CD4-positive, alpha-beta T cell treated with Interleukin-4 for 4 hours (primary cell): ENCODE measurements at places on chromosomes 2 and 18.
A peak's percentile ranks its signal among the peaks of the same experiment; 100 is the strongest.

DNA sequence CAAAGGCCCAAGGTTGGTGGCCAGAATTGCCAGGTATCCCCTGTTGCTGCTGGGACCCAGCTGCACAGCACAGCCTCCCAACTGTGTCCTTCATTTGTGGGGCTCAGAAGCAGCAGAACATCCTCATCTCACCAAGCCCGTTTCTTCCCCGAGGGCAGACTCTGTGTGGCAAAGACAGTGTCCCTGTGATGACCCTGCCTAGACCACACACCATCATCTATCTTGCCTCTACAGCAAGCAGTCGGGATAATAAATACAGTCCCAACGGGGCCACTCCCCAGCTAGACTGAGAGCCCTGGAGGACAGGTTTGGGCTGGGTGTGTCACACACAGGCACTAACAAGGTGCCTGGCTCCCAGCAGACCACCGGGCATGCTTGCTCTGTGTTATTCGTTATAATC lies 93.4 kb downstream of the PTGR3 start:
- DNase-seq = no peak

- DNase-seq = no peak
Measured at GRCh38 chr2:30511122-30512083, 64.4 kb downstream of the LCLAT1 start.

GRCh38 chr2:60853531-60853930 lies 27.8 kb upstream of the REL start:
- DNase-seq = no peak

- DNase-seq = peak; percentile 62
Measured at GRCh38 chr2:229835596-229836283, 86.1 kb downstream of the TRIP12 start.

DNA sequence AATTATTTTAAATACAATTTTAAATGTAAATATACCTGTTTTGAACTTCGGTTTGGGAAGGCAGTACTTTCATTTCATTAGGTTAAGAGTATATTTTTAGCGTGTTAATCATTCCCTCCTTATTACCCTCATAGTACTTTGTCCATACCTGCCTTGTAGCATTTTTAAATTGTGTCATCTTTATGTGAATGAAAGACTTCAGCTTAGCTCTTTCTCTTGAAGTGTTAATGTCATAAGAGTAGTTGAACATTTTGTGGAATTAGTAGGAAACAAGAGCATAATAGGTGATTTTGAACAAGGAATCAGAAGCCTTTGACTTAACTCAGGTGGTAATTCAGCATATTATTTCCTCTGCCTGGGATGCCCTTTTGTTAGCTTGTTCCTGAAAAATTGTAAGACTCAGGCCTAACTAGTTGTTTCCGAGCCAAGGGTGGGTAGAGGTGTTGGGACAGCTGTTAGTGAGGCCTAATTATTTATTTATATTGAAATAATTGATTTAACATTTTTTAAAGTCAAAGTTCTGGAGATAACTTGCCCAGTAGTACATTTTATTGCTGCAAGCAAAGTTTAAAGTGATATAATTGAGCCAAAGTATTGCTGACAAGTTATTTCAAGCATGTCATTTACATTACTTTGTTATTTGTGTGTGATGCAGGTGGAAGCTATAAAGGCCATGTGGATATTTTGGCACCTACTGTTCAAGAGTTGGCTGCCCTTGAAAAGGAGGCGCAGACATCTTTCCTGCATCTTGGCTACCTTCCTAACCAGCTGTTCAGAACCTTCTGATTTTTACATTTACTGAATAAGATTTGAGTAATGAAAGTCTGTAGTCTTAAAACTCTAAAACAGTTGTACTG lies 38.7 kb downstream of the DDX1 start:
- DNase-seq = no peak

DNA sequence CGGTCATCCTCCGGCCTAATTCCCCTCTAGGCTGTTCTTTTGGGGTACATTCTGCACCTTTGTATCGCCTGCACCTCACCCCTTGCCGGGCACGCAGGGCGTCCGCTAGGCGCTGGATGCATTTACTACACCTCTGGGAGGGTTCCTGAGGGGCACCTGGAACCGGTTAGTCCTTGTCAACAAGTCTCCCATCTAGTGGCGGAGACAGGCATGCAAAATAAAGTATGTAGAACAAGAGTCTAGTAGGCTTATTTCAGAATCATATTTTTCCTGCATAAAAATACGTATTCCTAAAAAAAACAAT lies 705 bp upstream of the TEX261 start:
- peak; percentile 68 for DNase-seq

- DNase-seq = peak; percentile 77
Measured at GRCh38 chr18:23994361-23994902, 20.1 kb upstream of the TTC39C start.

DNA sequence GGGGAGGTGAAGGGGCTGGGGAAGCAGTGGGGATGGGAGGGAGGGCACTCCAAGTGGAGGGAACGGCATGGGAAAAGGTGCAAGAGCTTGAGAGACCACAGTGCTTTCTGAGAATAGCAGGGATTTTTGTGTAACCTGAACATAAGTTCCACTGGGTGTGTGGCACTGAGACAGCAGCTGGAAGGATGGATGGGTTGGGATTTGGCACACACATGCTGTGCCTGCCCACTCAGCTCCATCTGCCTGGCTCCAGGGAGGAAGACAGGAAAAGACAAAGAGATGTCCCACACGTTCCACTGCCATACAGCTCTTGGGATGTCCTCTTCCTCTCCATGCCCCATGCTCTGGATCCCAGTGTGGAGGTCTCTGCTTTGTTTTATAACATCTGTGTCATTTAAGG lies 114.1 kb upstream of the TEX51 start:
- no peak for DNase-seq

DNA sequence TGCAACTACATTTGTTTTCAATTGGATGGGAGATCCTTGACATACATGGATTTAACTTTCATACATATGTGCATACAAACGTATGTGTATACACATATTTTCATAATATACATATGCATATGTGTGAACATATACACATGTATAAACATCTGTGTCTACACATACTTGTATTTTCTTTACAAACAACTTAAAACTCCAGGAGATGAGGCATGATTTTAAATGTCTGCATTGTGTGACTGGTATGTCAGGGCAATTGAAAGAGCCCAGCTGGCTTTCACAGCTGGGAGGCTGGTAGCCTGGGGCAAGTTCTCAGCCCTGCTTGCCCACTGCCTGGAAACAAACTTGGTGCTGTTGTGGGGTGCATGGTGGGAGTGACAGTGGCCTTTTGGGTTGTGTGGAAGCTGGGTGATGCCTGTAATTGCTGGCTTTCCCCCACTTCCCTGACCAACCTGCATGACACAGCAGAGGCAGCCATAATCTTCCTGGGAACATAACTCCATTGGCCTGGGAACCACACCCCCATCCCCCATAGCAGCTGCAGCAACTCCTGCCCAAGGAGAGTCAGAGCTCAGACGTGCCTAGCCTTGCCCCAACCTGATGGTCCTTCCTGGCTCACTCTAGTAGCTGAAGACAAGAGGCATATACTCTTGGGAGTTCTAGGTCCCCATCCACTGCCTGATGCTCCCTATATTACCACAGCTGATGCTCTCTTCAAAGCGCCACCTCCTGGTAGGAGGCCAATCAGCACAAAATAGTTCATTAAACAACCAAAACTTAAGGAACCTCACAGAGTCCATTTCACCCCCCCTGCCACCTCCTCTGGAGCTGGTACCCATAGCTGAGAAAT lies 158.3 kb downstream of the CERS6 start:
- no peak for DNase-seq

DNA sequence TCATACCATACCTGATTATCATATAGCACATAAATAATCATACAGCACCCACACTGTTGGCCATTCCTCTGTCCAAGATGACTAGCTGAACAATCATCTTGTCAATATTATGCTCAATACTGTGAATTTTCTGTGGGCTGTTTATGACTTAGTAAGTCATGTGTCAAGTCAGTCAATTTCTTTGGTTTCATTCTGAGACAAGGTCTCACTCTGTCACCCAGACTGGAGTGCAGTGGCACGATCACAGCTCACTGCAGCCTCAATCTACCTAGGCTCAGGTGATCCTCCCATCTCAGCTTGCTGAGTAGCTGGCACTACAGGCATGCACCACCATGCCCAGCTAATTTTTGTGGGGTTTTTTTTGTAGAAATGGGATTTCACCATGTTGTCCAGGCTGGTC lies 5.7 kb downstream of the MCM6 start:
- DNase-seq = no peak

DNA sequence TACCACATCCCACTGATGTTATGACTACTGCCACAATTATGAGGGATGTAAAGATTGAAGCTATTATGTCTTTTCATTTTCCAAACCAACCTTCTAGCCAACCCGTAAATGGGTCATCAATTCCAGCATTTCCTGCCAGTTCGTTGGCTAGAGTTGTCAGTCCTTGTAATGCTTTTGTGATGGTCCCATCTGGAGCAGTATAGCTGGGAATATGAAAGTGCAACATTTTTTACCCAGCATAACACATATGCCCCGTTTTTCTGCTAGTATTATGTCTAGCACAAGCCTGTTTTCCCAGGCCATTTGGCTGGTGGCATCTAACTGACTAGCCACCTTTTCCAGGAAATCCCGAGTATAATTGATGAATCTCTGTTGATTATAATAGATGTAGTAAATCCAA lies 1501.6 kb upstream of the SLC39A10 start:
- DNase-seq = no peak

DNA sequence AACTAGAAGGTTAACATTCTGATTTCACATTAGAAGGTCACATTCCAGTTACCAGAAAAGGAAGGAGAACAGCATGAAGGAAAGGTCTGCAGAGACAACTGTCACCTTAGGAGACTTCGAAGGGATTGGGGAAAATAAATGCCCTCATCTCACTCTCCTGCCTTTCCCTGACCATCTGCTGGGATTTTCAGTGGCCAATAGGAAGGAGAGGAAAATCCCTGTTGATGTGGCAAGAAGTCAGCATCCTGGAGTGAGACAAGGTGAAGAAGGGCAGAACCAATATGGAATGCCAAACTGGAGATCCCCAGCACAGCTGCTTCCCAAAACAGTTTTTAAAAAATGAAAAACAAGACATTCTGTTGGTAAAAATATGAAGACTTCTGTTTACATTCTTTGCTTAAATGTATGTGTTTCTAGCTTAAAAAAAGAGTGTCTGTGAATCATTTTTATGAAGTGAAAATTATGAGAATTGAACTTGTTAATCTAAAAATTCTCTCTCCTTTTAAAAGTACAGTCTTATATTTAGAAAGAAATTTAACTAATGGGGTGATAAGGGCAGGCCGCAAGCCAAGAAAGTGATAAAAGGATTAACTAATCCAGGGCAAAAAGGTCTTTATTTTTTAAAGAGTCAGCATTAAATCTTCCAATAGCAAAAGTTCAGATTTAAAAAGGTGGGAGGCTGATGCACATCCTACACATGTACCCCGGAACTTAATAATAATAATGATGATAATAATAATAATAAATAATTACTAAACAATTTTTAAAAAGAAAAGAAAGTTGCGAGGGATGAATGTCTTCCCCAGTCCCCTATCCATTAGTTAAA lies 160.6 kb upstream of the DOK6 start:
- DNase-seq = no peak

DNA sequence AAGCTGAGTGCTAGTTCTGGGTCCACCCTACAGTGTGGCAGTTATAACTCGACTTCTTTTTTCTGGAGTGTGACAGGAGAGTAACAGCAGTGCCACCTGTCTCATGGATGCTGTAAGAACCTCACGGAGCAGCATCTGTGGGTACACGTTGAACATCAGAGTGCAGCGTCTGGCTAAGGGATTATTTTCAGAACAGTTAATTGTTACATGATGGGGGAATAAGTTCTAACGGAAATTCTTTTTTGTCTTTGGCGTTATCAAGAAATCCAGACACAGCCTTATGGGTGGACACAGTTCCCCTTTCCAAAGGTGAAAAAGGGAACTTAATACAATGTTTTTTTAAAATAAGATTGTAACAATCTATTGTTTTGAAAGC lies 28.3 kb upstream of the TOGARAM2 start:
- DNase-seq = no peak

GRCh38 chr18:54532962-54533361 lies 58.1 kb upstream of the DYNAP start:
- no peak for DNase-seq

- DNase-seq = no peak
Measured at GRCh38 chr2:186757009-186757408, 63.1 kb downstream of the FAM171B start.

GRCh38 chr2:3024401-3024935 lies 353.1 kb downstream of the EIPR1 start:
- DNase-seq = no peak
